Left ventricle myocardium superior (tissue), 1 donor: ENCODE measurements at places on chromosomes 5 and 9.

DNA sequence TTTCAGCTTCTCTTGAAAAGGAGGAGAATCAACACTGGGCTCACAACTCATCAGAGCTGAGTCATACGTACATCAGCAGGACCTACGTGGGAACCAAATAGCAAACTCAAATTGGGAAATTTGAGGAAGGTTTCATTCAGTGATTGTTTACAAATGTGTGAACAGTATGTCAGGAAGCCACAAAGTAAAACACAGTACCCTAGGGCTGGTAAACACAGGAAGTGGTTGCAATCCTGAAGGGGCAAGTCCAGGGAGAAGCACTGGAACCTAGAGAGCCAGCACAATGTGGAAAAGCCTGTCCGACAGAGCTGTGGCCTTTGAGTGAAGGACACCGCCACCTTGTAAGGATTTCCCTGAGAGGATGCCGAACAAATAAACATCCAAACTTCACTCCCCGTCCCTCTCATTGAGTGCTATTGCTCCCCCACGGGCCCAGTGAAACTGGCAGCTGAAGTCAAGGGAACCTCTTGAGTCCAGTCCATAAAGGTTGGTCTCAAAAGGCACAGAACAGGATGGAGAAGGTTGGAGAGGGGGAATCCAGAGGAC lies 26.7 kb upstream of the RICTOR start:
- DNase-seq: no peak

- no peak for DNase-seq
These were observed 3.2 kb downstream of the MAP3K1 start for GRCh38 chr5:56818450-56819037.

GRCh38 chr5:149826574-149826973 lies 96.5 kb downstream of the PPARGC1B start:
- peak; percentile 75 for DNase-seq

DNA sequence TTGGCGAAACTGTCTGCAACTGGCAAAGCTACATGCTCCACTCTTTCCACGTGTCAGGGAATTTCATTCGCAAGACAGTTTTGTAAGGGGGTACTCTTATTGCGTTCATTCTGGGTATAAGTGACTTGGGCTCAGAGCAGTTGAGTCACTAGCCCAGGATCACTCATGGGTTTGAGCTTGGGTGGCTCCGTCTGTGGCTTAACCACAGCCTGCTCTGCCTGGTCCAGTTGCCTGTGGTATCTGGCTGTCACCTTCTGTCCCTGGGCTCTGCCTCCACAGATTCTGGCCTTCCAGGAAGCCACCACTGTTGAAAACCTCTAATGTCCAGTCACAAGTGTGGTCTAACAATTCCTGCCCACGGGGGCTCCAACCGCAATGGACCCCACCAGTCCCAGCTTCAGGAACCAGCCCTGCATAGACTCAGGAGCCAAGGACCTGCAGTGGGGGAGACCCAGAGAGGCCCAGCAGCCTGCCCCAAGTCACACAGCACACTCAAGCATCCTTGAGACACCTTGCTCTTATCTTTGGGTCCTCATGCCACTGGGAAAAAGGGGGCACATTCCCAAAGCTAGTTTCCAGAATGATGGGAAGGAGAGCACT lies 10.4 kb downstream of the KIF12 start:
- no peak for DNase-seq

DNA sequence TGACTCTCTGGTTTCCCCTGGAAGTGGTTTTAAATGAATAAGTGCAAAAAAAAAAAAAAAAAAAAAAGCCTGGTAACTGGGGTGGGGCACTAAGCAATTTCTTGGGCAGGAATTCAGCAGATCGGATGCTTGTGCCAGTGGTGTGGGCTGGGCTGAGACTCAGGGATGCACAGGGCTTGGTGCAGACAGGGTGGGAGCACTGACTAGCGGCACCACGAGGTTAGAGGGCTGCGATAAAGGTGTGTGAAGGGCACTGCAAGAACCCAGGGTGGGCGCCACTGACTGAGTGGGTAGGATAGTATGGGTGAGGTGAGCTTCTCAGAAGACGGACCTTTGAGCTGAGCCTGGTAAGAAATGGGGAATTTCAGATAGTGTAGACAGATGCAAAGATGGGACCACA lies 45.5 kb upstream of the CPLX2 start:
- DNase-seq: no peak

DNA sequence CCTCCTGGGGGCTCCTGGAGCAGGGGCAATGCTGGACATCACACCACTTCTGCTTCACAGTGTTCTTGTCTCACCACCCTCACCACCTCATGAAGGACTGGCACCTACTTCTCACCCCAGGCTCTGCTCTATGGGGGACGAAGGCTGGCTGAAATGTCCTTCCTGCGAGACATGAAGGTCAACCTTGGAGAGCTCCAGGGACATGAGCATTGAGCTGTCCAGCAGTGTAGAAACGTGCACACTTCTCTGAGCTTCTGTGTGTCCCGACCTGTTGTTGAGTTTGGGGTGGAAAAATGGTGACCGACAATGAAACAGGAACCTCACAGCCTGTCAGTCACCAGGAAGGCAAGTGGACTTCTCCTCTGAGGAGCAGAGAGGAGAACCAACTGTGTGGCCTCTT lies 68.6 kb upstream of the ADAMTS16 start:
- no peak for DNase-seq

DNA sequence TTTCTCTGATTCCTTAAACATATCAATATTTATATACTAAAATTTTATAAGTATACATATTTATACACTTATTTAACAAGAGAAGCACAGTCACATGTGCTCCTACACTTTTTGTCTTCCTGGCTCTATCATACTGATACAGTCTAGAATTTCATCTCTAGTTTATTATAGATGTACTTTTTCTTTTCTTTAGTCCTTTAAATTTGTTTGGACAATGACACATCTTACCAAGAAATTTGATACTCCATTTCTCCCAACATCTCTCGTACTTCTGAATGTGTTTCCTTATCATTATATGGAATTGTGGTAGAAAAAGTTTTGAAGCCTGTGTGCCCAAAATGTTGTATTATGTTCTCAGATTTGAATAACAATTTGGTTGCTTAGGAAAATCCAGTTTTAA lies 104.6 kb downstream of the DMRT2 start:
- DNase-seq: no peak

- no peak for DNase-seq
These were observed 4.4 kb downstream of the MPDZ start for GRCh38 chr9:13274886-13275641.

DNA sequence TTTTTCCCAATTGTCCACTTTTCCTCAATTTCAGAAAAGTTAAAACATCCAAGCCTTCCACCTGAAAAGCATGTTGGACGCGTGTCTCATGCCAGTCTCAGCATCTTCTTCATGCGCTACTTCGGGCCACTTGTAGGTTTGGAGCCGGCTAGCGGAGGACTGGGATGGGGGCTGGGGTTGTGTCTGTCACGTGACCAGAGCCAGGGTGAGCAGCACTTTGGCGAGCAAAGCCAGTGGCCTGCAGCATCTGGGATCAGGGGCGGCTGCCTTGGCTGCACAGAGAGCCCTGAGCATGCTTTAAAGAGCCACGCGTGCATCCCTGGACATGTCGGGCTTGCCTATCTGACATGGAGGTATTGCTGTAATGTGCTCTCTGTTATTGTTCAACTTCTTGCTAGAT lies 41.2 kb downstream of the SLC6A3 start:
- DNase-seq: peak; percentile 18

- DNase-seq: no peak
These were observed 419.4 kb upstream of the ZNF462 start for GRCh38 chr9:106443520-106443919.

DNA sequence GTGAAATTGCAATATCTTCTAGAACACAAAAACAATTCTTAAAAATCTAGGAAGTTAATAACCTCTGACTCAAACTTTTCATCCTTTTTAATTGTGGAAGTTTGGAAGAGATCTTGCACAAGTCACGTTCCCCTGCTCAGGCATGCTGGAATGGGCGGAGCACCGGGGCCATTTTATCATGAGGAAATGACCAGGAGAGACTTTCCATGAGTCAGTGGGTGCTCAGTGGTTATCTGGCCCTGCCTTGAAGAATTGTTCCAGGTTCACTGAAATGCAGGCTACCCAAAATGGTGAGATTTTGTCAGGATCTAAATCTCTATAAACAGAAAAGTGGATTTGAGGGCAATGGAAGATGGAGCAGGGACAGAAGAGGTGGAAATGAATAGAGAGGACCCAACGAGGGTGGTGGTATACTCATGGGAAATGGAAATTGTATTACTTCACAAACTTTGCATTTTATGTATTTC lies 61.2 kb downstream of the FYB1 start:
- peak; percentile 46 for DNase-seq

DNA sequence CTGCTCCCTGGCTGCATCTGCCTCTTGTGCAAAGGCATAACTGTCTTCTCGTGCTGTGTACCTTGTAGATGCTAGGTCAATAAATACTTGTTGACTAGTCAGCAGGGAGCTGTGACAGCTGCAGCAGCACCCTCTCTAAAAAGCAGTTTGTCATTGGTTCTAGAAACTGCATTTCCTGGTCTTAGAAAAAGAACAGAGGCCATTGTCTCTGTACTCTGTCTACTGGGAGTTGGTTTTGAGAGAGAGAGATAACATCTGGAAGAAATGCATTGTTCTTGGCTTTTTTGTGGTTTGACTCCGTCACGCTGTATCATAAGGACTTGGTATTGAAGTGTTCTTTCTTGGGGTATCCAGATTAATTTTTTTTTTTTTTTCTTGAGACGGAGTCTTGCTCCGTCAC lies 32.3 kb downstream of the SH3GLB2 start:
- DNase-seq: no peak

DNA sequence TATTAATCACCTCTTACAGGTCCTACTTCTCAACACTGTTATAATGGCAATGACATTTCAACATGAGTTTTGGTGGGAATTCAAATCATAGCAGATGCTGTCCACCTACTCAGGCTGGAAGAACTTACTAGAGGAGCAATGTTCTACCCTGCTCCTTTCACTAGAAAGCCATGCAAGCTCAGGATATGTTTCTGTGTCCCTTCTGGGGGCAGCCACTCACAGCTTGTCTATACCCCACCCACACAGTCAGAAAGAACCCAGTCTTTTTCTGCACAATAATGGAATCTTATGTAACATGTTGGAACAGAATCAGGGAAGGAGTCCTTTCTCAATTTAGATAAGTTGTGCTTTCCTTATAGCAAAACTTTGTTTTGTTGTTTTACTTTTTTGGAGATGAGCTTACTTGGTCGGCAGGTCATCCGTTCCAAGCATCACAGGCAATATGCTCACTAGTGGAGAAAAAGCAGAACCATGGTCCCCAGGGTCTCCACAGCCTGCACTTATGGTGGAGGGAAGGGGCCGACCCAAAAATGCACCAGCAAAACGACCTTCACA lies 53.3 kb upstream of the ICE1 start:
- DNase-seq: no peak

DNA sequence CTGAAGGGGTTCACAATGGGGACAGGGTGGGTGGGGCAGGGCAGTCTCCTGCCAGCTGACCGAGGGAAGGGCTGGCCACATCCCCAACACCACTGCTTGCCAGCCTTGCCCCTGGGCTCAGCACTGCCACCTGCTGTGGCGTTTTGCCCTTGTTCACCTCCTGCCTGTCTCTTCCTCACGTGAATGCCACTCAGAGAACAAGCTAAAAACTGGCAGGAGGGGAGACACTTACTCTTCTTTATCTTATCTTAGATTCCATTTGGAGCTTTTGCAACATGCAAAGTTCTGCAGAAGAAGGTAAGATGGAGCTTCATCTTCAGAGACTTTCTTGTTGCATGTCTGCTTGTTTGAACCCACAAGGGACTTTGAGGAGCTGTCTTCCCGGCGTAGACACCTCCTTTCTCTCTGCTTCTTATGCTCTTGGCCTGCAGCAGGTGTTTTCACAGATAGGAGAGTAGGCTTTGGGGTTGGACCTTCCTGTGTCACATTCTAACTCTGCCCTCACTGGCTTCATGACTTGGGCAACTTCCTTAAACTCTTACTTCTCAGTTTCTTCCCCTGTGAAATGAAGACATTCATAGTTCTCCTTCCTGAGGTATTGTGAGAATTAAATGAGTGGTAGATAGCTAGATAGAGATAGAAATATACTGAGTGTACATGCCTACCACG lies 4.1 kb downstream of the LRSAM1 start:
- DNase-seq: peak; percentile 67

DNA sequence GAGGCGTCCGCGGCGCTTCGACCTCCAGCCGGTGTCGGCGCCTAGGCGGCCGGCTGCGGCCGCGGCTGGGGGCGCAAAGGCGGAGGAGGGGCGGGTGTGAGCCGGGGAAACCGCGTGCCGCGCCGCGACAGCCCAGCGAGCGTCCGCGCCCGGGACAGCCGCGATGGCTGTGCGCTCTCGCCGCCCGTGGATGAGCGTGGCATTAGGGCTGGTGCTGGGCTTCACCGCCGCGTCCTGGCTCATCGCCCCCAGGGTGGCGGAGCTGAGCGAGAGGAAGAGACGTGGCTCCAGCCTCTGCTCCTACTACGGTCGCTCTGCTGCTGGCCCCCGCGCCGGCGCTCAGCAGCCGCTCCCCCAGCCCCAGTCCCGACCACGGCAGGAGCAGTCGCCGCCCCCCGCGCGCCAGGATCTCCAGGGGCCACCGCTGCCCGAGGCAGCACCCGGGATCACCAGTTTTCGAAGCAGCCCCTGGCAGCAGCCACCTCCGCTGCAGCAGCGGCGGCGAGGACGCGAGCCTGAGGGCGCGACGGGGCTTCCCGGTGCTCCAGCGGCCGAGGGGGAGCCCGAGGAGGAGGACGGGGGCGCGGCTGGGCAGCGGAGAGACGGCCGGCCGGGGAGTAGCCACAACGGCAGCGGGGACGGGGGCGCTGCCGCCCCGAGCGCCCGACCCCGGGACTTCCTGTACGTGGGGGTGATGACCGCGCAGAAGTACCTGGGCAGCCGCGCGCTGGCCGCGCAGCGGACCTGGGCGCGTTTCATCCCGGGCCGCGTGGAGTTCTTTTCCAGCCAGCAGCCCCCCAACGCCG lies 605 bp downstream of the CHSY3 start:
- peak; percentile 53 for DNase-seq

GRCh38 chr5:128764601-128765310 lies 200.5 kb upstream of the SLC27A6 start:
- DNase-seq: peak; percentile 58

GRCh38 chr9:19310246-19310645 lies 69.8 kb downstream of the RPS6 start:
- no peak for DNase-seq

DNA sequence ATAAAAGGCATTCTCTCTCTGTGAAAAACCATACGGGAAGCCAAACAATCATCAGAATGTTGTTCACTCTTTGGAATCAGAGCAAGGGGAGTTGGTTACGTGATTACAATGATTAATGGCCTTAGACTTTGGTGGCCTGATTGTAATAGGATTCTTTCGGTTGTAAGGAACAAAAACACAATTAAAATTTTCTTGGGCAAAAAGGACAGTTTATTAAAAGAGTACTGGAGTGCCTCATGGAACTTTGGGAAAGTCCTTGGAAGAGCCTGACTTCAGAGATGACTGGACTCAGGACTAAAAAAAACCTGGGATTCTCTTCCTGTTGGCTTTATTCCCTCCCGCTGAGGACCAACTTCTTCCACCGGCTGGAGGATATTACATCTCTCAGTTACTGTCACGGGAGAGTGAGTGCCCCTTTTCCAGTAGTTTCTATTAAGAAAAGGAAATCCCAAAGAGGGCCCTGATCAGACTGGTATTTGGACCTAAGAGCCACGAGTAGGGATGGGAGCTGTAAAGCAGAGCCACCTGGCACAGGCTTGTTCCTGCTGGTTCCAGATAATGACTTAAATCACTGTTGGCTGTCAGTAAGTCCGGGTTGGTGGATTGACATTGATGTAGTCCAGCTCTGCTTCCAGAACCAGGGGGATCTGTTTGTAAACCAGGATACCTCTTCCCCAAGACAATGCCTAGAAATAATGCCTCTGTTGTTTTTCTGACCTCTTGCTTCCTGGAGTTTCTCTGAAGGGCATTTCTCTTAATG lies 53.9 kb downstream of the CFAP95 start:
- DNase-seq: peak; percentile 29

GRCh38 chr9:77575785-77576184 lies 72.3 kb downstream of the GNA14 start:
- no peak for DNase-seq
